ENCODE measurements at places on chromosomes 11 and 22. TPM values are rescaled to one million over a fixed set of nuclear protein-coding genes. Genes with fewer than 3 reads are reported as not detected.

DNA sequence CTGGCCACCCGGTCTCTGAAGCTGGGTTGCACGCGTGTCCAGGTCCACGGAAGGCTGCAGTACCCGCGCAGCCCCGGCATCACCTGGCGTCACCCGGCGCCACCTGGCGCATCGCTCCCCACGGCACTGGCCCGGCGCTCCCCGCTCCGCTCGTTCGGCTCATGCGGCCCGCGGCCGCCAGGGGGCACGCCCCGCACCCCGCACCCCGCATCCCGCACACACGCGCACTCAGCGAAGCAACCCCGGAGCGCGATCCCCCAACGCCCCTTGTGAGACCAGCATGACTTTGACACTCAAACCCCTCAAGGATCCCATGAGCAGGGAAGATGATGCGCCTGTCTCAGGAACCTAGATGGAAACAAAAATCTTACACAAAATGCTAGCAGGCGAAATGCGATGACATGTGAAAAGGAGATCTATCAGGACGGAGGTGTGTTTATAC is 11.9 kb downstream of the B3GNT6 start:
- peaks cover 17% of the 10 kb centered on the region for H3K4me1 ChIP-seq
- no peak overlapping the region for H3K27ac ChIP-seq
- DNase-seq: no peak
- H3K36me3 ChIP-seq: no peaks in the 10 kb centered on the region
- peaks cover 23% of the 10 kb centered on the region for H3K27me3 ChIP-seq

DNA sequence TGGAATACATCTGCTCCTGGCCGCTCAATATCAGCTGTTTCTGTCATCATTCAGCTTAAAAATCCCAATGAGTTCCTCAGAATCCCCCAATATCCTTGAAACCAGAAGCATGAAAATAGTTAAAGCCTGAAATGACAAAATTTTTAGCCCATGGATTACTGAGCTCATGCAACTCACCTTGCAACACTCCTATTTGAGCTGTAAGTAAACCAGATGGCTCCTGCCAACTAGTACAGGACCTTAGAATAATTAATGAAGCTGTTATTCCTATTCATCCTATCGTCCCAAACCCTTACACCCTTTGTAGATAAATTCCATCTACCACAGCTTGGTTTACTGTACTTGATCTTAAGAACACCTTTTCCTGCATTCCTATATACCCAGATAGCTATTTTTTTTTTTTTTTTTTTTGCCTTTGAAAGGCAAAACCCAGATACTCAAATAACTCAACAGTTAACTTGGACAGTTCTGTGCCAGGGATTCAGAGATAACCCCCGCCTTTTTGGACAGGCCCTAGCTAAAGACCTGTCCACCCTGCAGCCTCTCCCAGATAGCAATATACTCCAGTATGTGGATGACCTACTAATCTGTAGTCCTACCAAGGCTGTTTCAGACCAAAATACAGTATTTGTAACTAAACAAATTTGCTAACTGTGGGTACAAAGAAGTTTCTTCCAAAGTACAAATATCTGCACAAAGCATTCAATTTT is 10.1 kb upstream of the BTBD10 start:
- H3K4me3 ChIP-seq: no peak overlapping the region
- no peaks in the 10 kb centered on the region for H3K4me1 ChIP-seq
- H3K27me3 ChIP-seq: peaks cover 15% of the 10 kb centered on the region
- H3K36me3 ChIP-seq: no peaks in the 10 kb centered on the region
- no peak for DNase-seq
- no peak overlapping the region for H3K27ac ChIP-seq

- H3K36me3 ChIP-seq: no peaks in the 10 kb centered on the region
- no peak overlapping the region for H3K27ac ChIP-seq
- H3K27me3 ChIP-seq: peaks cover 6% of the 10 kb centered on the region
- H3K4me1 ChIP-seq: no peaks in the 10 kb centered on the region
Measured at GRCh38 chr11:119641983-119642745, 86.8 kb downstream of the NECTIN1 start.

DNA sequence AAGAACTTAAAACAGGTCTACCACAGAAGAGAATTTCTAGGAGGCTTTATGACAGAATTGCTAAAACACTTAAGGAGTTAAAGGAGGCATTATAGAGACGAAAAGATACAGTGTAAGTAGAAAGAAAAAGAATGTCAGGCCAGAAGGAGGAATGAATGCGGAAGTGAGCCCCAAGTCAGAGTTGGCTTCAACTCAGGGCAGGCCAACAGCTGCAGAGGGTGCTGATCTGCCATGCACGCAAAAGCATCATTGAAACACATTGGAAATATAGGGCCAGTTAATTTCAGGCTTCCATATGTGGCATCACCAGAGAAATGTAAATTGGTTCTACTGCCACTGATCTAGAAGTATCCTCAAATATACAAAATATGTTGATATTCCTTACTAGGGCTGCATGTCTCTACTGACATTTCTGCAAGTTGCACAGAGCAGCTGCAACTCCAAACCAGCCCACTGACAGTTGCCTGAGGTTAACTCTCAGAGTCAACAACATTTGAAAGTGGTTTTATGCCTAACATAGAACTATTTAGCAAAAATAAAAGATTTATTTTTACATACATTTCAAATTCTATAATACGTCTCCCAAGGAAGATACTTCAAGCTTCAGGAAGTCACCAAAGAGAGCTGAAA is 324.1 kb downstream of the C11orf87 start:
- H3K36me3 ChIP-seq: no peaks in the 10 kb centered on the region
- no peaks in the 10 kb centered on the region for H3K4me1 ChIP-seq
- no peaks in the 10 kb centered on the region for H3K27me3 ChIP-seq
- DNase-seq: no peak
- H3K4me3 ChIP-seq: no peak overlapping the region

DNA sequence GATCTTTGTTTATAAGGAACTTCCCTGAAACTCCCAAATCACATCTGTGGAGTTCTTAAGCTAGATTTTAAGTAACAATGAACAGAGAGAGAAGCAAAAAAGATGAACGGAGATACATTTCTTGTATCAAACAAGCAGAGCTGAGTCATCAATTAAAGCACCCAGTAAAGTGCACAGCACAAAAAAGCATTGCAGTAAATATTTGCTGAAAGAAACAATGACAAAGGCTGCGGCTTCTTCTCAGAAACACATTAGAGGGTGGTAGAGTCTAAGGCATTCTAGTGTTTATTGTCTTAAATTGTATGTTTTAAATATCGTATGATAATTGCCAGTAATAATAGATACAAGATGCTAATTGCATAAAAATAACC is 941.6 kb upstream of the CHORDC1 start:
- H3K4me1 ChIP-seq: no peaks in the 10 kb centered on the region
- H3K4me3 ChIP-seq: no peak overlapping the region
- H3K27ac ChIP-seq: no peak overlapping the region

Gene GRAMD1B
- total RNA-seq: 104 TPM

Gene IFITM10
- total RNA-seq: 8.1 TPM

Gene CARD16
- 17.1 TPM for total RNA-seq
